ENCODE measurements at places on chromosomes 16 and 17.

DNA sequence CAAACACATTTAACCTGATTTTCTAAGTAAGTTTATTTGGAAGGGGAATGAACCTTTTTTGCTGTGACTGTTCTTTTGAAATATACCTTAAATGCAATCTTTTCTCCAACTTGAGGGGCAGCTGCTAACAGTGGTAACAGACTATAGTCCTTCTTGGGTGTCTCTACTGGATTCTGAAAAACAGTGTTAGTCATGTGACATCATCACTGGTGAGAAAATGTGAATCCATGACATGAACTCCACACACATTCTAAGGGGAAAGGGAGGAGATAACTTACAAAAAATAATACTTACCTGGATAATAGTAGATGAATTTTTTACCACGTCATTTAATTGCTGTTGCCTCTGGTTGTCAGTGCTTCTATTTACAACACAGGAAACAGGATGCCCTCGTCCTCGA lies 11.3 kb downstream of the COIL start:
- no peak for DNase-seq

- DNase-seq = no peak
Observed at GRCh38 chr17:28841901-28842281, 699 bp downstream of the FAM222B start.

DNA sequence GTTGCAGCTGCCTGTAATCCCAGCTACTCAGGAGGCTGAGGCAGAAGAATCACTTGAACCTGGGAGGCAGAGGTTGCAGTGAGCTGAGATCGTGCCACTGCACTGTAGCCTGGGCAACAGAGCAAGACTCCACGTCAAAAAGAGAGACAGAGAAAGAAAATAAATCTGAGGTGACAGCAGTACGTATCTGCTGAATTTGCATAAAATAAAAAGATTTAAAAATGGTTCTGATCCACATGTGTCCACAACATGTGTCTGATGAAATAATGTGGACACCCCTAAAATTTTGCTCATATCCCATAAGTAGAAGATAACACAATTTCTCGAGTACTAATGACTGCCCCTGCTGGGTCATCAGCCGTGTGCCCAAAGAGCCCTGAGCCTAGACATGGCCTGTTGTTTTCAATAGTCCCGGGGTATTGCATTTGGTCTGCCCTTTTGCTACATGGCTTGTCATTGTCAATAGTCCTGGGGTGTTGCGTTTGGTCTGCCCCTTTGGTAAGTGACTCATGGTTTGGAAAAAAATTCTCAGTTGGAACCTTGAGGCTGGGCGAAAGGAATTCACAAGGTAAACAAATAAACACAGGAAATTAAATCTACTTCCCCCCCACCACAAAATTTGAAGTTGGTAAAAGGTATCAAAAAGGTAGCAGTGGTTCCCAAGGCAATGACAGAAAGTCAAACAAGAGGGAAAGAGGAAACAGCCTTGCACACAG lies 434.6 kb upstream of the MAF start:
- no peak for DNase-seq

DNA sequence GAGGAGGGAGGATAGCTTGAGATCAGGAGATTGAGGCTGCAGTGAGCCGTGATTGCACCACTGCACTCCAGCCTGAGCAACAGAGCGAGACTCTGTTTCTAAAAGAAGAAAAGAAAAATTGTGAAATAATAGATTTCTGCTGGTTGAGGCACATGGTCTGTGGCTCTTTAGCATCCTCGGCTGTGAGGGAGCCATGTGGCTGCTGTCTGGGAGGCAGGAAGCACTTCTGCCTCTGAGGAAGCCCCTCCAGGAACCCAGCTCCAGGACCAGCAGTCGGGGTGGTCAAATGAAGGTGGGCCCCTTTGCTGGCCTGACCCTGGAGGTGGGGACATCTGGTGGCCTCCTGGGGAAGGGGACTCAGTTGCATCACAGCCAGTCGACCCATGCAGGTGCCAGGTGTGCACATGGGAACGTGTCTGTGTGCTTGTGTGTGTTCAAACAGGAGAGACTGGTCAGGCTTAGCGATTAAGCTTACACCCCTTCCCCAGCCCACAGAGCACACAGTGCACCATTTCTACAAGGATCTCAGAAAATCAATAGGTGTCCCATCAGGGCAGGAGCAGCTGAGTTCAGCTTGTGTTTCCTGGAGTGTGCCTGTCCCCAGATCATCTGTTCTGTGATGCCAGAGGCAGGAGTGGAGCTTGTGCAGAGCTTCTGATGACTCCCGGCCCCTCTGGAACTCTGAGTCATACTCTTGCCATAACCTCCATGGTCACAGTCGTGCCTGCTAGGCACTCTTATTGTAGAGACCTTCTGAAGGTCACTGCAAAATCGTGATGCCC lies 24.3 kb upstream of the MGAT5B start:
- DNase-seq = no peak

DNA sequence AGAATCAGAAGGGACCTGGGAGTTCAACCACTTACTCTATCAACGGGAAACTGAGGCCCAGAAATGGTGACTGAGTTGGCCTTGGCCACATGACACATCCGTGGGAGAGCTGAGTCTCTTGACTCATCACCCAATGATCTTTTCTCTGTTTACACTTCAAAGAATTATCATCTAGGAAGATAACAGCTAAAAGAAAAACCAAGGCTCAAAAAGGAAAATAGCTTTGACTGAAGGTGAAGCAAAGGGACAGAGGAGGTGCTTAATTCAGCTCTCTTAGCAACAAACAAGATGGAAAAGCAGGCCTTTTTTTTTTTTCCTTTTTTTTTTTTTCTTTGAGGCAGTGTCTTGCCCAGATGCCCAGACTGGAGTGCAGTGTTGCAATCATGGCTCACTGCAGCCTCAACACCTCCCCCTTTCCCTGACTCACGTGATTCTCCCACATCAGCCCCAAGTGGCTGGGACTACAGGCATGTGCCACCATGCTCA lies 16.7 kb downstream of the ERCC4 start:
- no peak for DNase-seq
